ENCODE measurements at places on chromosomes 11 and 22. TPM values are rescaled to one million over a fixed set of nuclear protein-coding genes. Genes with fewer than 3 reads are reported as not detected.

GRCh38 chr11:128551611-128552335 is 35.6 kb downstream of the ETS1 start:
- DNase-seq = peak; percentile 71

GRCh38 chr11:124415356-124415923 is 9.2 kb downstream of the OR8B4 start:
- no peak for DNase-seq

GRCh38 chr11:94671553-94672366 is 96.4 kb upstream of the AMOTL1 start:
- no peak for DNase-seq

- DNase-seq = no peak
Measured at GRCh38 chr11:72721276-72721675, 30.9 kb downstream of the ARAP1 start.

DNA sequence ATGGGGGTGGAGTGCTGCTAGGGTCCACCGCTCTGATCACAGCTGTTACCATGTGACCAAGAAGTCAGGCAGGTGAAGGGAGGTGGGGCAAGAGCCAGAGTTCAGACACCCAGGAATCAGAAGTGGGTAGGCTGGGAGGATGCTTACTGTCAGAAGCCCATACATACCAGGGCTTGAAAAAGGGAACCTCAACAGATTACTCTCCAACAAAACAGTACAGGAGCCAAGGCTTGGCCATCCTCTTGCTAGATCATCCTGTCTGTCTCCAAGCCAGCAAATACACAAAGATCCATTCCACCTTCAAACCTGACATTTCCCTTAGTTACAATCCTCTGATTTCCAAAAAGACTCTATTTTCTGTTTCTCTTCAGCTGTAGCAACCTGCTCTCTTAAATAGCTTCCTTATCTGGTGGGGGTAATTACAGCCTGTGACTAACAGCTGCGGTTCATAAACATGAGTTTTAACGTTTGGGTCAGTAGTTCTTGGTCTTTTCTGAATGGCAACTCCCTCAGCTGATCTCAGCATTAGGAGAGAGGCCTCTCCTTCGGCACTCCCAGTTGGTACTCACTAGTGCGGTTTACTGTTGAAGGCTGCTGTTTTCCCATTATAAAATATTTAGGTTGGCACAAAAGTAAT is 31.1 kb upstream of the WT1 start:
- no peak for DNase-seq

DNA sequence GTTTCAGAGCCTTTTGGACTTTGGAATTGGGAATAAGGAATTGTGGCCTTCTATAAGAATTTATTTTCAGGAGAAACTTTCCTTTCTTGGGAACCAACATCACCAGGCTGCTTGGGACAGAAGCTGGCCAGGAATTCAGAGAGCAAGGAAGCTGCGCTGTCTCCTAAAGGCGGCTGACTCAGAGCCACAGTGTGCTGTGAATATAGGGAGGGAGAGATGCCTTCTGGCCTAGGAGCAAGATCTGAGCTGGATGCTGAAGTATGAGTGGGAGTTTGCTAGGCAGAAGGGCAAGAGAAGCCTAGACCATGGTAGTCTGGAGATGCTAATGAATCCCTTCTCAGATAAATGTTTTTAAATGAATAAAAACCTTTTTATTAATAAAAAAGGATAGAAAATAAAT is 213.7 kb upstream of the TBCEL start:
- DNase-seq = no peak

DNA sequence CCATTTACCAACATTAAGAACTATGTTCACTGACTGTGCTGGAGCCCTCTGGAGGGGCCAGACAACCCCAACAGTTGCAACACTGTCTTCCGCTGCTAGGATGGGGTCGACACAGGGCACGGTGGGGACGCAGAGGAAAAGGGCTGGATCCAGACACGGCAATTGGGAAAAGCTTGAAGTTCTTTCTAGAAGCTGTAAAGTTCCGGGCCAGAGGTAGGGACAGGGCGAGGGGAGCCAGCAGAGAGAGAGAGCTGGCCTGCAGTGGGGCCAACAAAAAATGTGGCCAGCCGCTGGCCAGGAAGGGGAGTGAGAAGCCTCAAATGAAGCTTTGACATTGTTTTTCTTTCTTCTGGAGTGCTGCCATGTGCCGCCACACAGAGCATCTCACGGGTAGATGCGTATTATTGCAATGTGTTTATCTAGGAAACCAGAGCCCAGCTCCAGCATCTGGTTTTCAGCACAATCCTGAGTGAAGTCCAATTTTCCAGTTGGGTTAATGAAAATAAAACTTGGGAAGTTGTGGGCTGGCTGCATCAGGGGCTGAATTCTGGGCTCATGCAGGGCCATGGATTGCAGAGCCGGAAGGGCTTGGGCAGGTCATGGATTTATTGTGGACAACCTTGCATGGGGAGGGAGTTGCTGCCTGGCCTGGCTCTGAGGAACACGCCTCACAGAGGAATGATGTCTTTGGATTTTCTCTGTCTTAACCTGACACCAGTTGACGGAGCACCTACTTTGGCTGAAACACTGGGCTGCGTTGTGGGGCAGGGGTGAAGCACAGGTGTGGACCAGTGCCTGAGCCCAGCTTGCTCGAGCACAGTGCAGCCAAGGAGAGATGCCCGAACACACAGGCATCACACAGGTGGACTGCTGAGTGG is 67.6 kb upstream of the AMPD3 start:
- no peak for DNase-seq

DNA sequence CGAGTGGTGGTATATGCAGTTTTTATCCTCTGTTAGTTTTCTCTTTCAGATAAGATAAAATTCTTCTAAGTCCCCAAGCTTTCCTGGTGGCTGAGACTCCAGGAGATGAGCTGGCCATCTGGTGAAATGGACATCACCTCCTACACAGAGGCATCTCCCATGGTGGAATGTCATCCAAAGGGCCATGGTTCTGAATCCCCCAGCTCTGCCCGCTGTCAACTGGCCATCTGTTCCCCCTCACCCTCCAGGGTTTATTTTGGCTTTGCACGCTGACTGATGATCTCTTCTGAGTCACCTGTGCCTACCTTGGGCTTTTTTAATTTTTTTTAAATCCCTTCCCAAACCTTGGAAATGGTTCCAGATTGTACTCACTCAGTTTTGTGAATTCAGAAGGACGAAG is 142.2 kb downstream of the HIPK3 start:
- DNase-seq = no peak

DNA sequence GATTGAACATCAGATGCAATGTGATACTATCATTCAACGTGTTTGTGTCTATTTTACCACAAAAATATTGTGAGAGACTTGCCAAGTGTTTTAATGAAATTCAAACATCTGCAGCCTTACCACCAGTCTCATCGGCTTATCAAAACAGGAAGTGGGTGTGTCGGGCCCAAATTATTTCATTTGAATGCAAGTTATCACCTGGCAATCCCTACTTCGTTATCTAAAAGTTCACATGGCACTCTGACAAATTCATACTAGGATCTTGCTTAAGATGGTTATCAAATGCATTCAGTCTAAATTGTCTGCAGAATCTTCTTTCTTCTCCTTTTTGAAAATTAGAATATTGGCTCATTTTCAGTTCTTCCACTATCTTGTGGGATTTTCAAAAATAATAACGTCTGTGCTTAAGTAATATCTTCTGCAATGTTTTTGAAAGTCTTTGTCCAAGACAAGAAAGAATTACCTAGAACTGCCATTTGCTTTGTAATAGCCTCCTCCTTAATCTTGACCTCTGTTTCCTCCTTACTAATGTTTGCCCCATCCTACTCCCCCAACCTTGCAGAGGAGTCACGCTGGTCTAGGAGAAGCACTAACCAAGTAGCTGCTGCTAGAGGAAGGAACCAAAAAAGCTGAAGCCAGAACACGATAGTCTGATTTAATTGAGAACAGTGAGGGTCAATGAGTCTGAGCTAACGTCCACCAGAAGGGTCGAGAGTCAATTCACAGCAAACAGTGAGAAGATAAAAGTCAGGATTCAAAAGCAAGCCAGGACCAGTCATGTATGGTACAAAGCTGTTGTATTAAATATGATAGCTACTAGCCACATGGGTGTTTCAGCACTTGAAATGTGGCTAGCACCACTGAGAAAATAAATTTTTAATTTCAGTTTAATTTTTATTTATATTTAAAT is 10.2 kb upstream of the BIRC3 start:
- DNase-seq = no peak

- no peak for DNase-seq
Measured at GRCh38 chr11:110289472-110289871, 6.9 kb downstream of the RDX start.

- no peak for DNase-seq
Measured at GRCh38 chr22:32822179-32822877, 20.8 kb downstream of the TIMP3 start.

DNA sequence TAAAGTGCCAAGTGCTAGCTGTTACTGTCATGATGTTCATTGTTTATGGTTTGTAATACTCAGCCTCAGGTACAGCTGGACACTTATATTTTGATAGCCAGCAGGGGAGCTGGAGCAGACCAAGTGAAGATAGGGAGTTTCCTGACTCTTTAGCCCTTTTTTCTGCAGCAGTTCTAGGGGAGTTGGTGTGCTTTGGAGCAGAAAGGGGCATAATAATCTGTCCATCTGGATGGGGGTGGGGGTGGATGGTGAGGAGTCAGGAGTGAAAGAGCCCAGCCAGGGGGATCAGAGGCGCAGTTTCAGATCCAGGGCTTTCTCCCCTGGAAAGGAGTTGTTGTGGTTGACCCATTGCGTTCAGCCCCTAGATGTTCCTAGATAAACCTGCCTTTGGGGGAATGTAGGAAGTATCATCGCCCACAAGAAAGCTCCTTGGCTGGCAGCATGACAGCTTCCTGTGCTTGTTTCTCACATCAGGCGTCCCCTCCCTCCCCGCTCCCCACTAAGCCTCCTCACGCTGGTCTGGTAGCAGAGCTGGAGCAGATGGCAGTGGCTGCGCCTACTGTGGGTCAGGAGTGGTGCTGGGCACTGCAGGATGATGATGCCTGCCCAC is 41.9 kb downstream of the MED15 start:
- DNase-seq = peak; percentile 74

- DNase-seq = no peak
Measured at GRCh38 chr11:48047616-48048015, 67.3 kb downstream of the PTPRJ start.

- DNase-seq = no peak
Measured at GRCh38 chr11:95282291-95282751, 51.3 kb upstream of the SESN3 start.

DNA sequence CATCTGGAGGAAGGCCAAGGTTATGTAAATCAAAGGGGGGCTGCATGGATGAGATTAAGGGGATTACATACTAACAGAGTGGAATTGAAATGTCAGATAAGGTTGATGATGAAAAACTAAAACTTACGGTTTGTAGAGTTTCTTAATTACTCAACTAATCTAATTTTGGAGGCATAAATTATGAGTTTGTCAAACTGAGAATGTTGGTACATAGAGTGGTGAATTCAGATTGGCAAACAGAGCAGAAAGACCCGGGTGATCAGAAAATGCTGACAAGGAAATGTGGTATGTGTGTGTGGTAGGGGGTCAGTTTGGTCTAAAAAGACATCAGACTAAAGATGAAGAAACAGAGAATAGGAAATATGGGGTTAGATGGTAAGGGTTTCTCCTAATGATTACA is 11.0 kb downstream of the MS4A6E start:
- no peak for DNase-seq

GRCh38 chr11:57640068-57640800 is 9.5 kb downstream of the YPEL4 start:
- no peak for DNase-seq

GRCh38 chr11:4863876-4864275 is 14.9 kb upstream of the OR51S1 start:
- DNase-seq = no peak

DNA sequence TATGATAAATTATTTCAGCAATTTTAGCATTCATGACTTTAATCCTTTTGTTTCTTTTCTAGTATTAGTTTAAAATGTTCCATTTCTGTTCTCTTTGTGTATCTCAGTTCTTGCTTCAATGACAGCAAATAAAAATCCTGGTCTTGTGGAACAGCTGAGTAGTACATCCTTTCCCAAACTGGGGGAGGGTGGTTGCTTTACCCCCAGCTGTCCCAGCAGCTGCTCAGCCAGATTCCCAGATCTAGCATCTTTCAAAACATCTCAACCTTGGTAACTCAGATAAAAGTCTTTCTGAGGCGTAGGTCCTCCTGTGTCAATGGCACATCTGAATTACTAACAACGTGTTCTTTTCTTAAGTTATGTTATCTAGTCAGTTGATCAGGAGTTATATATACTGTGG is 72.2 kb upstream of the GRK2 start:
- no peak for DNase-seq

DNA sequence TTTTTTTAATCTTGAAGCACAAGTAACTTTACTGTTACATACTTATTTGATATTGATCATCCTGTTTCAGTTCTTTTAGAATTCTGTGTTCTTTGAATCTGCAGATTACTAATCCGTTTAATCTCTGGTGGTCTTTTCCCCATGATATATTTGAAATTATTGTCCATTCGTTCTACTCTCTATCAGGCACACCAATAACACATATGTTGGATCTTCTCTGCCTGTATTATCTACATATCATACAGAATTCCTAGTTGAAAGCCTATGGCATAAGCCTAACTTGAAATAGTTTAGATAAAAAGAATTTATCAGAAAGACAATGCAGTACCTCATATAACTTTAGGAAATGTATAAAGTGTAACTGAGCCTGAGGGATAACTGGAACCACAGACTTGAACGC is 32.6 kb downstream of the STK33 start:
- no peak for DNase-seq

DNA sequence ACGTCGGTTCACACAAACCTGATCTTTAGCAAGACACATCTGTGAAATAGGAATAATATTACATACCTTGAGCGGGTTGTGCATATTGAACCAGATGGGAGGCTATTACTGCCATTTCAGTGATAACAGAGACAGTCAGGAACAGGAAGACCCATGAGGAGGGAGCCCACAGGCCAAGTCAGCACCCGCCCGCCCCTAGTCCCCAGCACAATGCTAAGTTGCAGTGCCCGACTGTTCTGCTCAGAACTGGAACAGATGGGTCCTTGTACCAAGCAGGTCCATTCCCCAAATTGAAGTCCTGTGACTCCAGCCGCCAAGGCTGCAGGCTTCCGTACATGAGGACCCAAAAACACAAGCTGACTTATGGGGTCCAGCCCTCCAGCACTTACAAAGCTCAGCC is 9.3 kb downstream of the CXCR5 start:
- no peak for DNase-seq

GRCh38 chr11:58576887-58577471 is 1.3 kb upstream of the LPXN start:
- no peak for DNase-seq

GRCh38 chr11:130694488-130695045 is 221.7 kb downstream of the SNX19 start:
- no peak for DNase-seq

The RIBC2 gene
- total RNA-seq = 12.8 TPM

The CARD10 gene
- 0.16 TPM for total RNA-seq

The RASL10A gene
- 0.63 TPM for total RNA-seq

The CD248 gene
- total RNA-seq = 35.5 TPM

The CD3G gene
- total RNA-seq = 218 TPM

The TPBGL gene
- 0.07 TPM for total RNA-seq

The AQP11 gene
- 0.82 TPM for total RNA-seq

The FAU gene
- 972 TPM for total RNA-seq

The GPHA2 gene
- total RNA-seq = not detected

The CAPRIN1 gene
- total RNA-seq = 267 TPM

The C2CD2L gene
- 30.6 TPM for total RNA-seq

The DBX1 gene
- total RNA-seq = not detected

Measured in activated CD8-positive, alpha-beta memory T cell treated with anti-CD3 and anti-CD28 coated beads, Interleukin-2, amount 10 ng/mL, durations not matched to agents 7 days and 5 days (primary cell).